ENCODE measurements at places on chromosomes 6 and 20.

DNA sequence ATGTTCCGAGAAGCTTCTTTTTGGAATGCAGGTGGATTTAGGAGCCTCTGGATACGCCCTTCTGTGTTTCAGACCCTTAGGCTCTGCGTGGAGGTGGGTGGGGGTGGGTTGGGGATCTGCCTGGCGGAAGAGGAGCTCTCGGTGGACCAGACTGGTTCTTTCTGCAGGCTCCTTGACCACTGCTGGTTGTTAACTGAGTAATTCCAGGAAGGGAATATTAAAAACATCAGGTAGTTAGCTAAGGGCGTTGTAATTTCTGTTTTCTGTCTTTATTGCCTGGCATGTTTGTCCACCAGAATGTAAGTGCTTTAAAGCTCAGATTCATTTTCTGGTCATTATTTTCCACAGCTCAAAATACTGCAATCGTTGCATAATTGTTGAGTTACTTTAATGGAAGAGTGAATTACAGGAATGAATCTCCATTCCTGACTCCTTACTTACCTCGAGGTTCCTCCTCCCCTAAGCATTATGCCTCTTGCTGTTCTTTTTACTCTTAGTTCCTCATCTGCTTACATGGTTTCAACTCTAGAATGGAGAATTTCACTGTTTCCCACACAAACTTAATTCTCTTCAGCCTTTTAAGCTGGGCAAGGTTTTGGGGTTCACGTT, 5.9 kb downstream of the CDYL start:
- DNase-seq: no peak

GRCh38 chr6:149160943-149161342, 156.6 kb upstream of the TAB2 start:
- DNase-seq: no peak

GRCh38 chr6:161418463-161418945, 144.6 kb upstream of the AGPAT4 start:
- peak; percentile 25 for DNase-seq

- no peak for DNase-seq
These were observed 409.3 kb upstream of the SPTLC3 start for GRCh38 chr20:12599494-12599893.

DNA sequence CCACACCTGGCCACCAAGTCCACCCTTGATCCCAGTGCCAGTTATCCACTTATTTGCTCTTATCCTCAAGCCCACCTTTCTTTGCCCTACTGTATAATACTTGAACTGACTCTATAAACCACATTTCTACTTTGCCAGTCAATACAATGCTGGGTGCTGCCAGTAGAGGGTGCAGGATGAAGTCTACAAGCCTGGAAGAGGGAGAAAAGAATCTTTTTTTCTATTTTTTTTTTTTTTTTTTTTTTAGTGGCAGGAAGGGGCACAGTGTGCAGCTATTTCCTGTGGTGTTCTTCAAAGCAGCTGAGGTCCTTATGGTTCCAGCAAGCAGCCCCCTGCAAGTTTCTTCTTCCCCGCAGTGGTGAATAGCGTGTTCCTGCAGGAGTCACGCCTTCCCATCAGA, 22.2 kb upstream of the GABRR1 start:
- DNase-seq: no peak

DNA sequence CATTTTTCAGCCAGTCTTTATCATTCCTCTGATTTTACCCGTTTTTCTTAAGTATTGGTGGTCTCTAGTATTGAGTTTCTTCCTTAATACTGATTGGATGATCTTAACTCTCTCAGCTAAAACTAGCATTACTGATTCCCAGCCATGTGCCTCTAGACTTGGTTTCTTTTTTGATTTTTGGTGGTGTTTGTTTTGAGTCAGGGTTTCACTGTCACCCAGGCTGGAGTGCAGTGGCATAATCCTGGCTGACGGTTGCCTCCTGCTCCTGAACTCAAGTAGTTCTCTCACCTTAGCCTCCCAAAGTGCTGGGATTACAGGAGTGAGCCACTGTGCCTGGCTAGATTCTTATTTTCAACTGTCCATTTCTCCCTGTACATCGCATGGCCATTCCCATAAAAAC, 24.9 kb downstream of the DPPA5 start:
- no peak for DNase-seq

- no peak for DNase-seq
These were observed 39.8 kb downstream of the SRSF3 start for GRCh38 chr6:36633915-36634314.

GRCh38 chr6:6723921-6724538, 135.5 kb downstream of the LY86 start:
- DNase-seq: no peak

DNA sequence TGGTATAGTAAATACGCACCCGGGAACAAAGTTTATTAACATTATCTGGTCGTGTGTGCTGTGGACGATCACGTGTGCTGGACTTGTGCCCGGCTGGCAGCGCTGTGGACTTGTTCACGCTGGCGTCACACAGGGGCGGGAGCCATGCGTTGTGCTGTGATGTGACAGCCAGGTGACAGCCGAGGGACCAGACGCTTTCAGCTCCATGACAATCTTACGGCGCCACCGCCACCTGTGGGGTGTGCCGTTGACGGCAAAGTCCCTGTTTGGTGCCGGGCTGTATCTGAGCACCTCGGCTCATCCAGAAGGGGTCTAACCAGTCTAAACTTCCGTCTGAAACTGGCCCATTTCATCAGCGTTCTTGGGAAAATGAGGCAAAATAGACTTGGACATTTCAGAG, 25.2 kb downstream of the DLL1 start:
- no peak for DNase-seq

DNA sequence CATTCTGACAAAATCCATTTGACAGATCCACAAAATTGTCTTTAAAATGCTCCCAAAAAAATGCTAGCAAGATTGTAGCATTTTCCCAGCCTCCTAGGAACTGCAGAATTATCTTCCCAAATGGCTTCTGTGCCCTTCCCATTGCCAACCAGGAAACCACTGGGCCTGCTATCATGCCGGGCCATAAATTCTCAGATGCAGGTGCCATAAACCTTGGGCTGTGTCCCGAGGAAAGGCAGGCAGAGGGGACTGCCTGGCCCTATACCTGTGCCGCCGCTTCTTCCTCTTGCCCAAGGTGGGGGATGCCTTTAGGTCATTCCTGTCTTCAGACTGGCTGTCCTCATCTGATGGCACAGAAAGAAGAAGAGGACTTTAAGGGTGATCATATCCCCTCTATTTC, 2.8 kb downstream of the VSX1 start:
- no peak for DNase-seq

DNA sequence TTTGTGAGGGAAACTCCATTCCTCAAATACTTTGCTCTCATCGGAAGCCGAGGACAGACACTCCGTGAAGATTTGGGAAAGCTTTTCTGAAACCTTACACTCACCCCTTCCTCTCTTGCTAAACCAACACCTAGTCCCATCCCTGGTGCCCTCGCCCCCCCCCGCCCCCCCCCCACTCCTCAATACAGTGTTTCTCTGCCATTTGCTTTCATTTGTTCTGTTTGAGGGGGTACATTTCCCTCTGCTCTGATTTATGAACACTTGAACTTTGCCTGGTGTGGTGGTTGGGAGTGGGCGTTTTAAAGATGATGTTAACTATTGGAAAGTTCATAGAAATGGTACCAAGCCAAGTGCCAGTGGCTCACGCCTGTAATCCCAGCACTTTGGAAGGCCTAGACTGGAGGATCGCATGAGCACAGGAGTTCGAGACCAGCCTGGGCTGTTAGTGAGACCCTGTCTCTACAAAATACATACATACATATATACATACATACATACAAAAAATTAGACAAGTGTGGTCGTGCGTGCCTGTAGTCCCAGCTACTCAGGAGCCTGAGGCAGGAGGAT, 1.1 kb downstream of the RAB32 start:
- no peak for DNase-seq

DNA sequence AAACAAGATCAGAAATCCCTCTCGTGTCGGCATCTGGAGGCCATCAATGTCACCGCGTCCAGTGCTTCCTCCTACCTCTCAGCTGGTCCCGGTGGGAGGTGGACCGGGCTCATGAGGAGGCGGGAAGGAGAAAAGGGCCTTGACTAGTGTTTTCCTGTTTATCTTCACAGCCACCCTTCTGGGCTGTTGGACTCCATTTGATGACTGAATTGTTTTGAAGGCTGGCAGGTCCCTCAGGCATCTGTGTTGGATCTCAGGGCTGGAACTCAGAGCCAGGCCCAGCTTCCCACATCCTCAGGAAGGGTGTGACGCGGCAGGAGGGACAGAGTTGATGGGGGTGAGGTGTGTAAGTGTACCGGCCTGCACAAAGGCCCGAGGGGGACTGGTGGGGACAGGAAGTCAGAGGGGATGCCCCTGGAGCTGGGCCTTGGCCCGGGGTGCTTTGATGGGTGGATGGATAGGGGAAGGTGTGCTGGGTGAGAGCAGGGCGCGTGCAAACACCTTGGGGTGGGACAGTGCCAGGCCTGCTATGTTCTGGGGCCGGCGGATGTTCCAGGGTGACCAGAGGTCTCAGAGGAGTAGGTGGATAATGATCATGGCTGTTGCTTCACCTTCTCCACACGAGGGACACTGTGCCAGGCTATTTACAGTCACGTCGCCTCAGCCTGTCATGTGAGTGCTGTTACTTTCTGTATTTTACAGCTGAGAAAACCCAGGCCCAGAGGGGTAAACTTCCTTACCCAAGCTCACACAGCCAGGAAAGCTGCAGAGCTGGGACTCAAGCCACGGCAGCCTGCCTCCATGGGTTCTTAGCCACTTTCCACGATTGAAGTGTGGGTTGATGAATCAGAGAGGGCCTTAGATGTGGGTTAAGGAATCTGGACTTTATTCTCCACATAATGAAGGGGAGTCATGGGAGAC, 17.9 kb upstream of the CHMP4B start:
- DNase-seq: no peak

DNA sequence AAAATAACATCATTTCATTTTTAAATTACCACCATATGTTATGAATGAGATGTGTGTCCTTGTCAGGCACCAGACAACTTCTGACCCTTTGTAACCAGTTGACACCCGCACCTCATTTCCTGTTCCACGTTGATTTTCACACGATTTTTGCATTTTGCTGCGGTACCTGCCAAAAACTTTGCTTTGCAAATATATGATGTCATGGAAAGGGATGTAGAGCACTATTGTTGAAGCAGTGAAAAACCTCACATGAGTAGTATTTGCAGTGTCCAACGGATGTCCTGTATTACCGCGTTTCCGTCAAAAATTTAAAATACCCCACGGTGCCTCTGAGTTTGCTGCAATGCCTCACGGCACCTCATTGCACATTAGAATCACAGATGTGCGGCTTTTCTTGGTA, 115.6 kb downstream of the MTHFD1L start:
- no peak for DNase-seq

GRCh38 chr20:25205277-25206062, 10.0 kb downstream of the ENTPD6 start:
- DNase-seq: no peak

GRCh38 chr6:104526376-104526775, 333.3 kb downstream of the HACE1 start:
- DNase-seq: no peak

GRCh38 chr6:86832686-86833085, 104.6 kb upstream of the HTR1E start:
- DNase-seq: no peak

DNA sequence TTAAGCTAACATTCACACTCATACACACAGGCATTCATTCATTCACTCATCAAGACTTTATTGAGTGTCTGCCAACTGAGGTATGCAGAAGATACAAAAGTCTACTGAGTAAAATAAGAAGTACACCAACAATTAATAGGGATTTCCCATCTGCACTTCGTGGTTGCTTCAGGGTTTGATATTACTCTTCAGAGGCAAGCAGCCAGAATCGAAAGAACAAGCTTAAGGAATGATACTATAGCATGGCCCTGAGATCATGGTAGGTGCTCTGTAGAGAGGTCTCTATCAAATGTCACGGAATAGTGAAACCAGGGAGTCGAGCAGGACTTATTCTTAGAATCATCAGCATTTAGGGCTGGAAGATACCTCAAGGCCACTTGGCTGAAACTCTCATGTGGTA, 135.4 kb downstream of the NRN1 start:
- DNase-seq: no peak

DNA sequence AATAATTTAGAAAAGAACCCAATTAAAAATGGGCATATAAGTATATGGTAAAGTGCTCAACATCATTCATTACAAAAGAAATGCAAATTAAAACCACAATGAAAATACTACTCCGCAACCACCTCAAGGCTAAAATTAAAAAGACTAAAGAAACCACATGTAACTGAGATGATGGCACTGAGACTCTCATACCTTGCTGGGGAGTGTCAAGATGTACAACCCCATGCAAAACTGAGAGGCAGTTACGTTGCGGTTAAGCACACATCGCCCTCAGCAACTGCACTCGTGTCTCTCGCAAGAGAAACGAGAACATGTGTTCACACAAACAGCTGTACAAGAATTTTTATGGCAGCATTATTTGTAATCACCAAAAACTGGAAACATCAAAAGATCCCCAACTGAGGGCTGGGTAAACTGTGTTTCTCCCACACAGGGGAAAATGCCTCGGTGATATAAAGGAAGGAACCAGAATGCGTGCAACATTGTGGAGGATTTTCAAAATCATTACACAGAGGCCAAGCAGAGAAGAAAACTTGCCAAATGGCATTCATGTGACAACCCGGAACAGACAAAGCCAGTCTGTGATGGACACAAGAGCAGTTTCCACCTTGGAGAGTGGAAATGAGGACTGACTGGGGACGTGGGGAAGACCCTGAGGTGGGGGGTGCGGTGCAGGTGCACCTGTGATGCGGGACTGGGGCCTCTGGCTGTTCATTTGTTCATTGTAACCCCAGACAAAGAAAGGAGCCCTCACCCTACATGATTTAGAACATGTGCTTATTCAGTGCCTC, 144.9 kb downstream of the WDR27 start:
- DNase-seq: no peak

GRCh38 chr6:11705069-11705468, 73.5 kb downstream of the ADTRP start:
- DNase-seq: no peak

- no peak for DNase-seq
These were observed 366.1 kb upstream of the SOX4 start for GRCh38 chr6:21227486-21227885.

- no peak for DNase-seq
These were observed at the start of gene B3GAT2 for GRCh38 chr6:70956451-70957283. Gene B3GAT2, minus strand, starts transcription at chr6:70957060. Its CDS starts 631 bp downstream, at chr6:70956429.

DNA sequence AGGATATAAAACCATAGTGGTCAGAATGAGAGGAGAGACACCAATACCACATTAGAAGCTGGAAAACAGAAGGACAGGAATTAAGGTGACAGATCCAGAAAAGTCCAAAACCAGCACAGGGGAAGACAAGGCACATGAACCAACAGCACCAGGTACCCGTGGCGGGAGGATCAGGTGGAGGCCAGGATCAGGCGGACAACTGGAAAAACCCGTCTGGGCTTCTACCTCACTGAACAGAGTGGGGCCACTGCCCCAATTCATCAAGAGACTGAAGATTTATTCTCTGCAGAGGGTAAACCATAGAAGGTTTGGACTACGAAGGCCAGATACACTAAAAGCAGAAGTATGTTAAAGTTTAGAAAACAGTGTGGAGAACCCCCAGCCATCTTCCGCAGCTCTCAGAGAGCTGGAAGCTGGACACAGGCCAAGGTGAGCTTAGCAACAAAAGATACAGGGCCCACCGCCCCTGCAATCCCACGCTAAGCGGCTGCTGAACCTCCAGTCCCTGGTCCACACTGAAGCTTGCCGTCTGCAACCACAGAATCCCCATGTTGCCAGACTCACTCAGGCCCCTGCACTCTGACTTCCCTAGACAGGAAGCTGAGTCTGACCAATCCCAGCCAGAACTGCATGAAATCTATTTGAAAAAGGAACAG, 29.9 kb downstream of the ABHD12 start:
- DNase-seq: no peak

Data from BJ (cell line).